ENCODE measurements at places on chromosomes 1 and 21.

- no peak for DNase-seq
Measured at GRCh38 chr1:1596493-1597274, 3.3 kb downstream of the FNDC10 start.

GRCh38 chr1:156368157-156368658 is 803 bp upstream of the RHBG start:
- no peak for DNase-seq

- no peak for DNase-seq
Measured at GRCh38 chr21:42161401-42161955, 57.5 kb upstream of the ABCG1 start.

- DNase-seq: peak; percentile 77
Measured at GRCh38 chr1:24536391-24536840, 19.5 kb upstream of the NCMAP start.

GRCh38 chr1:159790237-159790917 is 9.6 kb downstream of the DUSP23 start:
- DNase-seq: no peak

DNA sequence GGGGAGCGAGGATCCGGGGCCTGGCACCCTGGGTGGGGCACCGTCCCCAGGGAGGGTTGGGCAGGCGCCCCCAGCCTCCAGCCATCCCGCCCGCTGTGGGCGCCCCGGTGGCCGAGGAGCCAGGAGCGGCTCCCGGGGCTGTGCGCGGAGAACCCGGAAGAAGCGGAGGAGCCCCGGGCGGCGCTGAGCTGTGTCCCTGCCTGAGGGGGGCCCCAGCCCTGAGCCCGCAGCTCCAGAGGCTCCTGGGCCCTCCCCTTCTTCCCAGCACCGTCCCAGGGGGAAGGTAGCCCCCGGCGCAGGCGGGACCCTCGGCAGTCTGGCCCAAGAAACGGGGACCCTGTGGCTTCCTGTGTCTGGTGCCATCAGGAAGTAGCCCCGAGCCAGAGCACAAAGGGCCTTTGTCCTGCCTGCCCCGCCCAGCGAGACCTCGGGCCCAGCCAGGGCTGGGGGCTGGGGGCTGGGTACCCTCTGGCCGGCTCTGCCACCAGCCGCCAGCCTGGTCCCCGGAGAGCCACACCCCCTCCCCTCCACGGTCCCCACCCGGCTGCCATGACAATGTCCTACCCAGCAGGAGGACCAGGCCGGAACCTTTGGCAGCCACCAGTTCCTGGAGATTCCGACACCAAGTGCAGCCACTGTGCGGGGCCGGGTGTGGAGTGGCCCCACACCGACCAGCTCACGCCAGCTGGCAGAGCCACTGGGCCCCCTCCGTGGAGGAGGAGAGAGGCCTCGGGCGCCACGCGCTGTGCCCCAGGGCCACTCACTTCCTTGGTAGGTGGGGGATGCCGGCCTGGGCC is 15.6 kb upstream of the TTLL10 start:
- no peak for DNase-seq

DNA sequence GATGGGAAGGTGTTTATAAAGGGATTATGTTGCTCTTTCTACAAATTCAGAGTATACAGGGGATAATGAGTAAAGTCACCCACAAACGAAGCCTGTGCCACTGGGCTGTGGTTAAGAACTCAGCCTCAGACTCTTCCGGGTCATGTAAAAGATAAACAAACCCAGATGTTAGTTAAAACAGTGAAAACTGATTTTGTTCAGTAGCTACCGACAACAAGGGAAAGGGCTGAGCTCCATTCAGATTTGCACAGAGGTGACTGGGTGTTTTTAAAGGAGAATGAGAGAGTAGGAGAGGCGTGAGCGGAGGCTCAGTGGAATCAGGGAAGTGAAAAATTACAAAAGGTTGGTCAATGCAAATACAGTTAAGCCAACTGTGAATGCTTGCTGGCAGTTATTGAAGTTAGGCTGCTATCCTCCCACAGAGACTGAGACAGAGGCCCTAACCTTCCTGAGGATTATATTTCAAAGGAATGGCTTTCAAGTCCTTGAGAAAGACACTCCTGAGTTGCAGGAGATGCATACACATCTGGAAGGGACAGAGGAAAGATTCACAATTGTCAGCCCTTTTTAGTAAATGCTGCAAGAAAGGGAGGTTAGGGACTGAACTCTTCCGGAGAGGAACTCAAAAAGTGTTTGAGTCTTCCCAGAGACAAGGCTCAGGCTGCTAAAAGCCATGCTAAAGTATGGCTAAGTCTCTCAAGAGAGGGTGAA is 29.9 kb upstream of the SAMD13 start:
- no peak for DNase-seq

- DNase-seq: no peak
Measured at GRCh38 chr1:225347123-225347683, 80.6 kb downstream of the LBR start.

- peak; percentile 23 for DNase-seq
Measured at GRCh38 chr1:44609412-44609767, 64.9 kb downstream of the TMEM53 start.

- no peak for DNase-seq
Measured at GRCh38 chr1:149967646-149968045, 31.0 kb upstream of the MTMR11 start.

- no peak for DNase-seq
Measured at GRCh38 chr1:23456226-23456625, 27.8 kb downstream of the ASAP3 start.

DNA sequence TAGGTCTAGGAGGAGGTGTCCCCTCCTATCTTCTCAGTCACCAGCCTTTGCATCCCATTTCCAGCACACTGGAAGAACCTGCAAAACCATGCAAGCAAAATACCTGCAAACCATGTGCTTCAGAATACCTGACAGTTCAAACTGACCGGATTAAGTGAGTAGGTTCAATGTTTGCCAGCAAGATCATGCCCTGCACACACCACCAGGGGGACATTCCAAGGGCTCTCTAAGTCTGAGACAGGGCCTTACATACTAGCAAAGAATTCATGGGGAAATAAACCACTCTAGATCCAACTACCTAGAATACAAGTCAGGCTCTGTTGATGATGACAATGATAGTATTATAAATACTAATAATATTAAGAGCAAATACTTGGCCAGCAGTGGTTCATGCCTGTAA is 27.6 kb downstream of the INPP5B start:
- DNase-seq: no peak

- DNase-seq: no peak
Measured at GRCh38 chr21:38439426-38439825, 58.9 kb downstream of the ERG start.

All from effector CD4-positive, alpha-beta T cell (primary cell).